Occipital lobe (tissue), 3 donors: ENCODE measurements at places on chromosomes 7 and 10.

DNA sequence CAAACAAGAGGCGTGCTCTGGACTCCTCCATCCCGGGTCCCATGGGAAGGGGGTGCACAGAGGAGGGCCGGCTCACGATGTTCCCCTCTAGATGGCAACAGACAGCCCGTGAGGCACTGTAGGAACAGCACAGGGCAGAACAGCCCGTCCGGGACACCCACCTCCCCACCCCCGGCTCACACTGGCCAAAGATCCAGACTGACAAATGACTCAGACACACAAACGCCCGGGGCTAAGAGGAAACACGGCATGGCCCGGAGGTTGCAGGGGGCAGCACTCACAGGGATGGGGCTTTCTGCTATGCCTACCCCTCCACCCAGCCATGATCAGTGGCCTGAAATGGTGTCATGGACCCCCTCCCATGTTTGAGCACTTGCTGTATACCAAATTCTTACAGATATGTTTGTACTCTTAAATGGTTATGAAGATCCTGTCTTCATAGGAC, 4.9 kb upstream of the ELN start:
- DNase-seq = no peak

DNA sequence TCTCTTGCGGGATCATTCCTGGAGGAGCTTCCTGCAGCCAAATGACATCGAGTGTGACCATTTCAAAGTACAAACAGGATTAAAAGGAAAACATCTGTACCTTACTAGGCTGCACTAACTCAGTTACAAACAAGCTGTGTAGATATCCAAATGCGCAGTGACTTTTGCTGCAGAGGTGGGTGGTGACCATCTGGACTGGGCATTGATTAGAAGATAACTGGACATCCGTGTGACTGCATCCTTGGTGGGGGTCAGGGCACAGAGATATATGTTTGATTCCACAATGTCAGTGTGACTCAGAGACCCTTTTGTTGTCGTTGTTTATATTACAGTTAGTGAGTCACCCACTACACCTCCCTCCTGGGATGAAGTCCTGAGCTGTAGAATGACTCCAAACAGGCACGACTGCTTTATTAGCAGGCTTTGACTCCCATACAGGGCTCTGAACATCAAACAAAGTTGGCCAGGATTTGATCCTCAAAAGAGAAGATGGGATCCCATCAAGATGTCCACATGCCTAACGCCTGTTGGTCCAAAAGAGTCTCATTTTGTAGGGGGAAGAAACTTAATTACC, 56.7 kb upstream of the SDK1 start:
- DNase-seq = no peak

DNA sequence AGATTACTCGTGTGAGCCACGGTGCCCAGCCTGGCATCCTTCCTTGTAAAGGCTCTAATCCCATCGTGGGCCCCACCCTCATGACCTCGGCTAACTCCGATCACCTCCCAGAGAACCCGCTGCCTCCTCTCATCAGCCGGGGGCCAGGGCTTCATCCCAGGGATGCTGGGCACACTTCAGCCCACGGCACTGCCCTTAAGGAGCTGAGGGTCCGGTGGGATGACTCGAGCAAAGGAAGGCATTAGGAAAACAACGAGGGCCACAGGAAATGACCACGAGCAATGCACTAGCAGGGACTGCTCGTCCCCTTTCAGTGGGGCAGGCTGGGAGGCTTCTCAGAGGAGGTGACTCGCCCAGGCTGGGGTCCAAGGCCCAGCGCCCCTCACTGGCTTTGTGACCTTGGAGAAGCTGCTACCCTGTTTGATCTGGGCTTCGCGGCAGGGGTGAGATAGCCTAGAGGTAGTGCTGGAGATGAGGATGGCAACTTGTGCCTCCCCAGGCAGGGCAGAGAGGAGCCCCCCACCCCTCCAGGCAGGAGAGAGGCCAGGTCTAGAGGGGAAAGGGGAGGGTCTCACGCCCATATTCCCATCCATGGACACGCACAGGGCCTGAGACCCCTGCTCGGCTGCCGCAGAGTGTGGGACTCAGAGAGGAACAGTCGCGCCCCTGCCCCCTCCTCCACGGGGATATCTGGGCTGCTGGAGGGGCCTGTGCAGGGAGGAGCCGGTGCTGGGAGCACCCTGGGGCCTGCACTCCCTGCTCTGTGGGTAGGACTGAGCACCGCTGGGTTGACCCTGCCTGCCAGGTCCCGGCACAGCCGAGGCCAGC, 26.8 kb downstream of the ELFN1 start:
- DNase-seq = no peak

DNA sequence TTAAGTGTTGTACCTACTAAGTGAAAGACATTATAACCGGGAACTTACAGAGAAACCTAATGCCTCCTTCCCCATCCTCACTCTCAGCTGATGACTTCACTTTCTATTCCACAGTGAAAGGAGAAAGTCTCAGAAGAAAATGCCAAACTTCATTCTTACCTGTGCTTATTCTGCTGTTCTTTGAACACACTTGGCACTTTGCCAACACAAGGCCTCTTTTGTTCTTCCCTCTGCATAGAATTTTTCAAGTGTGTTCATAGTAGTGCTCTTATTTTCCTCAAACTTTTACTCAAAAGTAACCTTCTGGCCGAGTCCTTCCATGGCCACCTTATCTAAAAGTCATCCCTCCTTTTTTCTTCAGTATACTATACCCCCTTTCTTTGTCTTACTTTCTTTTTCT, 59.4 kb upstream of the ETV1 start:
- DNase-seq = no peak

DNA sequence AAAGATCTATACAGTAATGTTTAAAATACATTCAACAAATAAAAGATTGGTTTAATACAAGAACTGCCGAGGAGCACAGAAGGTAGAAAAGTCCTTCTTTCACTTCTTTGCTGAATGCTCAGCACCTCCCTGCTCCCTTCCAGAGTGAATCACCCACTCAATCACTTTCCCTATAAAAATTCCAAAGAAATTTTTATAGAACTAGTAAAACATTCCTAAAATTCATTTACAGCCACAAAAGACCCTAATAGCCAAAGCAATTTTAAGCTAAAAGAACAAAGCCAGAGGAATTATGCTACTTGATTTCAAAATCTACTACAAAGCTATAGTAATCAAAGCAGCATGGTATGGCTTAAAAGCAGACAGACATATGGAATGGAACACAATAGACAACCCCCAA, 320.9 kb downstream of the PCLO start:
- no peak for DNase-seq

DNA sequence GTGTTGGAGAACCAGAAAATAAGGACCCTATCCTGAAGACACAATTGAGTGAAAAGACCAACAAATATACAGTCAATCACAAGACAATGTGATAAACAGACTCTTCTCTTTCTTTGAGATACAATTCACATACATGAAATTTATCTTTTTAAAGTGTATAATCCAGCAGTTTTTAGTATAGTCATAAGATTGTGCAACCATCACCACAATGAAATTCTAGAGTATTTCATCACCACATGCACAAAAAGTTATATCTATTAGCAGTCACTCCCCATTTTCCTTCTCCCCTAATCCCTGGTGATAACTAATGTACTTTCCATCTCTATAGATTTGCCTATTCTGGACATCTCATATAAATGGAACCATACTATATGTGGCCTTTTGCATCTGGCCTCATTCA, 8.2 kb upstream of the SORBS1 start:
- no peak for DNase-seq

GRCh38 chr7:131222171-131222570, 105.5 kb upstream of the MKLN1 start:
- no peak for DNase-seq

GRCh38 chr7:112779667-112780066, 10.5 kb downstream of the TMEM168 start:
- DNase-seq = no peak

- no peak for DNase-seq
Observed at GRCh38 chr10:34181553-34182300, 633.4 kb downstream of the PARD3 start.

DNA sequence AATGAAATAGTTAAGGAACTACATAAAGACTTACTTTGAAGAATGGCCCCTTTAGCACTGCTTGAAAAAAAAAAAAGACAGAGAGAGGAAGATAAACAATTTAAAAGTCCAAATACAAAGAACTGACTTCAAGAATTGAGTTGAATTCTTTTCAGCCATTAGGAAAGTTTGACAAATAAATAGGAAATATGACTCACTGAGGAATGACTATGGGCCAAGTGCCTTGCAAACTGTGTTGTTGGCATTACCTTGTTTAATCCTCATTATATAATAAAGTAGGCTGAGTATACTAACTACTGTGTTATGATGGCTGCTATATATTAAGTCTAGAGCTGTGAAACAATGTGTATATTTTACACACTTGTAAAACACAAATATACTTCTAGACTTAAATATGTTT, 151.1 kb downstream of the ELMO1 start:
- DNase-seq = no peak

DNA sequence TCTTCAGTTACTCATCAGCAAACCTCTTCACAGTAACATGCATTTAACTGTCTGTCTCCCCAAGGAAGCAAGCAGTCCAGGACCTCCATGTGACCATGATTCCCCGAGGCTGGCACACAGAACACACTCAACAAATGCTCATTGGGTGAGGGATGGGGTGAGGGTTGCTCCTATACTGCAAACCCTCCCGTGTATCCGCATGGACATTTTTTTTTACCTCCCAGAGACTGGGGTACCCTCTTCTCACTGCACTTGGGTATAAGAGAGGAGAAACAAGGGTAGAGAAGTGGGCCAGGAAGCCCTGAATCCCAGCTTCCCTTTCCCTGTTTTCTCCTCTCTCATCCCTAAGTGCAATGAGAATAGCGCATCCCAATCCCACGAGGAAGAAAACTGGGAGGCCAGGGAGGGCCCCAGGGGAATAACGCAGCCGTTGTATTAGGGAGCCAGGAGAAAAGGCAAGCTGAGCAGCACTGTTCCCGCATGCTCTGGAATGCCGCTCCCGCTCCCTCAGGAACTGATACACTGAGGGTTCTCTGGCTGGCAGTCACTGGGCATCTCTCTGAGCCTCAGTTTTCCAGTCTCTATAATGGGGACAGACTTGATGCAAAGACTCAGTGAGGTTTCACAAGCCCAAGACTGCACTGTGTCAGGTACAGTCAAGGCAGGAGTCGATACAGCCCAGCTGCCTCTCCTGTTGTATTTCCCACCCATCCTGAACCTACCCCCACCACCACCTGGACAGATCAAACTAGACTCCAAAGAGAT, 134.6 kb downstream of the GRID1 start:
- no peak for DNase-seq

- no peak for DNase-seq
Observed at GRCh38 chr10:26698909-26699308, 1.4 kb downstream of the PDSS1 start.

GRCh38 chr10:129659508-129660268, 192.6 kb downstream of the MGMT start:
- DNase-seq = no peak

- DNase-seq = no peak
Observed at GRCh38 chr7:150645259-150646020, 13.3 kb upstream of the GIMAP6 start.

DNA sequence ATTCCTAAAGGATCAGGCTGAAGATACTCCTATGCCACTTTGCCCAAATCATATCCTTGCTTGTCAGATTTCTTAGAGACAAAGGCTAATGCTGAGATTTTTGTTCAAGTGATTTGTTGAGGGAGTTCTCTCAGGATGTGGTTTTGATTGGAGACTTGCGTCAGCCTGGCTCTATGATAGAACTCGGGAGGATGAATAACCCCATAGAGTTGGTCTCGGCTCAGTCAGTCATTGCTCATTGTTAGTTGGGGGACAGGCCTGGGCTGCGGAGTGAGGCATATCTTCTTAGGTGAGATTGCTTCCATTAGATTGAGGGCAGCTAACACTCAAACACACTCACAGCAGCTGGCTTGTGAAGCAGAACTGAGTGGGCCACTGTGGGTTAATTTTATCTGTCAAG, 203.4 kb downstream of the KIF20B start:
- DNase-seq = no peak

DNA sequence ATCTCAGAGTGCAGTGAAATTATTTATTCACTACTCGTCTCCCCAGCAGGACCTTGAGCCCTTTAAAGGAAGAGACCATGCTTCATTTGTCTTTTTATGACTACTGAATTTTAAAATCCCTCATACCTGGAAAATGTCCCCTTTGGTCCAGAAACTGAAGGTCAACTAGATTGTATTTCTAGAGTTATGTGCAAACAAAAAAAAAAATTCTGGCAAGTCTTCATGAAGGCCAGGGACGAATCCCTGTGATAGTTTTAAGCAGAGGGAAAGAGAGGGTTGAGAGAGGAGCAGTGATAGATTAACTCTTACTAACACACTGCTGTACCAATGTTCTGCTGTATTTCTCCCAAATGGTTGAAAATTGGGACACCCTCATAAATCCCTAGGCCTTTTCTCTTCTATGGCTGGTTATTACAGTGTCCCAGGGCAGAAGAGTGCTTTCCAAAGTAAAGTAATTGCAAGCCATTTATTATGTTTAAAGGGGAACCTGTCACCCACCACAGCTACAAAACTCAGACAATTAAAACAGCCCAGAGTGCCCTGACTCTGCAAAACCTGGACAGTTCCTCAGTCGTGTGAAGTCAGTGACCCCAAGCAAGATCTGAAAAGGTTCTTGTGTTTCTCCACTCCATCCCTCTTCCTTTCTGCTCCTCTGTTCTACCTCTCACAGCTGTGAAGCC, 182.8 kb upstream of the AOAH start:
- no peak for DNase-seq

DNA sequence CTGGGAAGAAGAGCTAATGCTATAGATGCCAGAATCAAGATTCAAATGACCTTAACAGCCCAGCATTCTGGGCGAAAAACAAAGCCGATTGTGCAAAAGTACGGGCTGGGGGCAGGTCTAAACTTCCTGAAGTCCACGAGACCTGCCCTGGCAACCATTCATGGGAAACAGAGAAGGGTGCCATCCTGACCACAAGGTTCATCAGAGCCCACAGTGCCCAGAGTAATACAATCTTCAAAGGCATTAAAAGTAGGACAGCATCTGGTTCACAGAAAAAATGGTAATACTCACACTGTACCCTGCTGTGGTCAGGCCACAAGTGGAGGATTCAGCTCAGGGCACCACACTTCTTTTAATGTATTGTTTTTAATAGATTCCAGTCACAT, 36.1 kb downstream of the SORBS1 start:
- DNase-seq = no peak

DNA sequence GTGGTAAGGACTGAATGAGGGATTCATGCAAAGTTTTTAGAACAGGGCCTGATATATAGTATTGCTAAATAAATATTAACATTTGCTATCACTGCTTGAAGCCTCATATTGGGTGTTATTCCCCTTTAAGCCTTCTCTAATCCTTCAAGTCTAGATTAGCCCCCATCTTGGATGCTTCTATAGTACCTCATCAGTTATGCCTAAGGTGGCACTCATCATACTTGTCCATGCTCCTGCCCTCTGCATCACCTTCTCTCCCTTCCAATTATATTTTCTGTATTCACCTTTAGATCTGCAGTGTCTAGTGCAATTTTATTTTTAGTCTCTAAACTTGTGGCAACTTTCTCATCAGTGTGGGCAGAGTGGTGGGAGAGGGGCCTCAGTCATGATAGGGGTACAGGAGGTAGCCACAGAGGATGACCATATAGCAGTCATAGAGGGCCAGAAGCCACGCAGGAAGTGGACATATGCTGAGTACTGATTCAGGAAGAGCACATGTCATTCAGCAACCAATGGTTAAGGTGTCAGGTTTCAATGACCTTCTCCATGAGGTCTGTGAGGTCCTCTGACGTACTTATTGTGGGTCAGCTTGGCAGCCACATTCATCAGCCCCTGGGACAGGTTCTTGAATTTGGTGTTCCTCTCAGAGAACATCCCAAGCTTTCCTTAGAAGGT, 2.5 kb downstream of the ENTPD1 start:
- DNase-seq = no peak
